Heart right ventricle (tissue), 16 donors: ENCODE measurements at places on chromosomes 5 and 9. TPM values are rescaled to one million over a fixed set of nuclear protein-coding genes. Genes with fewer than 3 reads are reported as not detected.

GRCh38 chr5:16457853-16458252 is 7.7 kb downstream of the ZNF622 start:
- no peak for DNase-seq

GRCh38 chr5:174464504-174465165 is 259.7 kb upstream of the MSX2 start:
- DNase-seq, result no peak

- DNase-seq, result no peak
Measured at GRCh38 chr5:30106596-30106995, 1086.9 kb upstream of the CDH6 start.

GRCh38 chr5:177269976-177270375 is 33.5 kb downstream of the RAB24 start:
- no peak for DNase-seq

- no peak for DNase-seq
Measured at GRCh38 chr9:113781896-113782295, 94.2 kb upstream of the ZNF618 start.

DNA sequence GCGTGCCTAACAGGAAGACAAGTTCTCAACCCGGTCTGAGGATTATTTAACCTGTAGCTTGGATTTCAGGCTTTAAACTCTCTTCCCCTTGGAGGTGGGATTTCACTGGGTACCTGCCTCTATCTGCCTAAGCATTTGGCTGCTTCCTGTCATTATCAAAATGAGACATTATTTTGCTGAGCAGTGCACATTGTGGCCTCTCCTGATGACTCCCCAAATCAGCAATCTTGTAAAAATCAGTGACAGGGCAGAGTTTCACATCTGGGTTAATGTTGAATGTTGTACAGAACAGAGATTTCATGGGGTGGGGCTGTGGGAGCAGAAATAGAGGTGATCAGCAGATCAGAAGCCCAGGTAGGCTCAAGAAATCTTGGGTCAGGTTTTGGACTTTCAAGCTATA is 605.9 kb downstream of the ELAVL2 start:
- DNase-seq, result no peak

DNA sequence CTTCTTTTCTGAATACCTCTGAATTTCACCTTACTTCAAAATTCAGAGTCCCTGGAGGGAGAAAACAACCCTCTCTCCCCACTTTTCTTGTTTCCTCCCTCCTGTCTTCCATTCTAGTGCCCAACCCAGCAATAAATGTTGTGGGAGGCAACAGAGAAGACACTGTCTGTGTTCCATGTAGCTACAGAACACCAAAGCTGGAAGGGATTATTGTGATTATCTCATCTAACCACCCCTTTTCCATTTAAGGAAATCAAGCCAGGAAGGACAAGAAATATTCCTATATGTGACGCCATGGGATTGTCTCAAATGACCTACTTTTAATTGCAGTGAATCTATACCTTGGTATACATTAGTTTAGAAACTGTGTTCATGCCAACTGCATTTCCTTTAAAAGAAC is 476.6 kb upstream of the TNC start:
- no peak for DNase-seq

GRCh38 chr5:1855596-1855995 is 27.1 kb downstream of the IRX4 start:
- DNase-seq, result no peak

- no peak for DNase-seq
Measured at GRCh38 chr9:124238546-124239140, 19.1 kb upstream of the NEK6 start.

- no peak for DNase-seq
Measured at GRCh38 chr9:76528056-76528455, 69.1 kb downstream of the GCNT1 start.

DNA sequence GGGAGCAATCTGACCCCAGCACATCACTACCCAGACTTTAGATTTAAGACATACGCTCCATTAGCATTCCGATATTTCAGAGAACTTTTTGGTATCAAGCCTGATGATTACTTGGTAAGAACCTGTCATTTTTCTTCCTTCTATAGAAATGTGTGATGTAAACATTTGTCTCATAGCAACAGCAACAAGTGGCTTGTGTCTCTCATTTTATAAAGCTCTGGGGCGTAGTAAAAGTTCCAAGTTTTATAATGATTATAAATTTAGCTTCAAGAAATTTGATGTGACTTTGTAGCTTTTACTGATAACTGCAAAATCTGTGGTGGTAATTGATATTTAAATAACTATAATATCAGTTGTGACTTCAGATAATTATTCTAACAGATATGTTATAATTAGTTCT is 137.2 kb downstream of the PRKACG start:
- DNase-seq, result no peak

DNA sequence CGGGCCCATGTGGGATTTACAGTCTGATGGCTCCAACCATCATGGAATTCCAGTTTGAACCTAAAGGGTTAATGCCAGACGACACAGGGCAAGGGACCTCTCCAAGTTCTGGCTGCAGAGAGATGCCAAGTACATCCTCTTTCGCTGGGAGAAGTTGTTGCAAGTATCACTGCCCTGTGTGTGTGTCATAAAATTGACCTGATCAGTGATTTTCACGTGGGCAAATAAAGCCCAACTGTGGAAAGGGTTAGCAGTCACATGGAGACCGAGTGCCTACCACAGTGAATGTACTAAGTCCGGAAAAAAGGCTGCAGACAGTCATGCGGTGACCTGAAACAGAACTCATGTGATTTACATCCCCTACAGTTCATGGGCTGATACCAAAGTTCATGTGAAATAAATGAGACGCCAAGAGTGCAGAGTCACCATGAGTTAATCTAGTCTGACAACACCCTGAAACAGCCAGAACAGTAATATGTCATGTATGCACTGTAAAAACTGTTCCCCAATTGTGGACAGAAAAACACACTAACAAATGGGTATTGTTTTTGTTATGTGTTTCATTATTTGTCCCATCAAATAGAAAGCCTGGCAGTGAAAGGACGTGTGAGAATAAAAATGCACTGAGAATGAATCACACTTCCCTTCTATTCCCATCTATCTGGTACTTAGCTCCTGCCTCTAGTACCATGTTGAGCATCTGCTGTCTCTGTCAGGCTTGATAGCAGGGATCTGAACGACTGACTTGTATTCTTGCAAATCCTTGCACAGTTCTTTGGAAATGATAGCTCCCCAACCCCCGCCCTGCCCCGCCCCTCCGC is 115.7 kb downstream of the SUSD1 start:
- DNase-seq, result no peak

Gene PCDH12
- total RNA-seq, result 16.6 TPM

Gene TMEM215
- not detected for total RNA-seq

Gene RASEF
- total RNA-seq, result not detected

Gene MARCOL
- total RNA-seq, result not detected

Gene NPM1
- 468 TPM for total RNA-seq

Gene IGFBPL1
- total RNA-seq, result not detected

Gene LPAR1
- 9.6 TPM for total RNA-seq

Gene AK8
- not detected for total RNA-seq

Gene PCDHA10
- not detected for total RNA-seq

Gene GLE1
- total RNA-seq, result 18.9 TPM

Gene PCDHA11
- total RNA-seq, result not detected
